D721Med (cell line): ENCODE measurements at places on chromosomes 7 and 10.

- no peak for DNase-seq
These were observed 147.7 kb upstream of the NPVF start for GRCh38 chr7:25375805-25376600.

- no peak for DNase-seq
These were observed 4.7 kb downstream of the LRWD1 start for GRCh38 chr7:102469351-102469971.

DNA sequence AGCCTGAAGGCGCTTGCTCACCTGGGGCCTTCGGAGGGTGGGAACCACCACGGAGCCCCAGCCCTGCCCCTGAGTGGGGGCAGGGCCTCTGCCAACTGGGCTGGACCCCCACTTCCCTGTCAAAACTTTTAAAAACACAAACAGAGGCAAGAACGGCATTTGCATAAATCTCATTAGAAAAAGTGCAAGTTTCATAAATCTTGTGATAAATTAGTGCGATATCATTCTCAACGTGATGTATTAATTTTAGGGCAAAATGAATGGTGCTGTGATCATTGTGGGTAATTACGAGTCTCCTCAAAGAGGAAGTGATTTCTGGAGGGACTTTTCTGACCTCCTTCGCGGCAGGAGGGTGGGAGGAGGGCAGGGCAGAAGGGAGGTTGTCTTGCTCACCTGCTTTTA is 98.3 kb downstream of the CDH23 start:
- no peak for DNase-seq

GRCh38 chr7:53947732-53948131 is 594.4 kb upstream of the VSTM2A start:
- no peak for DNase-seq

DNA sequence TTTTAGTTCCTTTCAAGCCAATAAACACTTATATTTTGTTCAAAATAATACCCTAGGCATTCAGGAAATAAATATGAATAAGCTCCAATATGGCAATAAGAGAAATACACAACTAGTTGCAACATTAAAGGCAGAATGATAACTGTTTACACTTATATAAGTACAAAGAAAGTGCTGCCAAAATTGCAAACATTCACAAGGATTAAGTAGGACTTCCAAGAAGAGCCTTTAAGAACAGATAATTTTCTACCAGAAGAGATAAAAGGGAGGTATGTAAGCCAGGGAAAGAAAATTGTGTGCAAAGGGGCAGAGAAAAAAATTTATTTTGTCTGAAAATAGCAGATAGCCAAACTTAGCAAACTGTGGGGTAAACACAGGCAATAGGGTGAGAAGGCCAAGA is 83.8 kb downstream of the CTNNA3 start:
- DNase-seq, result no peak

- no peak for DNase-seq
These were observed 183.7 kb downstream of the SORCS1 start for GRCh38 chr10:106980495-106981451.

GRCh38 chr7:127252778-127253280 is at the start of gene GRM8:
Gene GRM8 (minus strand): TSS chr7:127252941.
- no peak for DNase-seq

- no peak for DNase-seq
These were observed 120.1 kb upstream of the GNAI1 start for GRCh38 chr7:80014511-80014910.

DNA sequence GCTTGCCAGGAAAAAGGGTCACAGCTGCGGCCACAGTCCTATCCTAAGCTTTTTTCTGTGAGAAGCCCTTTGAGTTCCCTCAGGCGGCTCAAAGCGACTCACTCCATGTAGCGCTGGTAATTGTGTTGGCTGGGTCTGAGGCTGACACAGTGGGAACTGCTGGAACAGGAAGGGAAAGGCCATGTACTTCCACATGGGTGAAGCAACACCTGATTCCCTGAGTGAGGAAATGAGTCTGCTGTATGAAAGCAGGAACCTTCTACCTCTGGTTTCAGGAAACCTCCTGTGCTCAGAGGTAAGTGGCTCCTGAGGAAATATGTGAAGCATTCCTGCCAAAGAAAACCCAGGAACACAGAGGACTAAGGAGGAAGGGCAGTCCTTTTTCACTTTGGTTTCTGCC is 734.6 kb upstream of the SORCS1 start:
- DNase-seq, result no peak

GRCh38 chr10:125034675-125035074 is 92.8 kb downstream of the ZRANB1 start:
- DNase-seq, result no peak

DNA sequence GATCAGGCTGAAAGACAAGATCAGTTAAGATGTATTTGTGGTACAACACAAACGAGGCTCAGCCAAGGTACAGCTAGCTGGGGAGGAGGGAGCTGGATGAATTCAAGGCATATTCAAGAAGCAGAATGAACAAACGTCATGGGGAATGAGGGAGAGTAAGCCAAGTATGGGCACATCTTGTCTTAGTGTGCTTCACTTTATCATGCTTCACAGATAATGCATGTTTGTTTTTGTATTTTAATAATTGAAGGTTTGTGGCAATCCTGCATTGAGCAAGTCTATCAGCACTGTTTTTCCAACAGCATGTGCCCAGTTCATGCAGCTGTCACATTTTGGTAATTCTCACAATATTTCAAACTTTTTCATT is 135.4 kb downstream of the HIBADH start:
- no peak for DNase-seq

GRCh38 chr10:42961796-42962109 is 115.1 kb upstream of the RET start:
- DNase-seq, result no peak

- DNase-seq, result no peak
These were observed 22.1 kb downstream of the RAMP3 start for GRCh38 chr7:45179666-45180065.

DNA sequence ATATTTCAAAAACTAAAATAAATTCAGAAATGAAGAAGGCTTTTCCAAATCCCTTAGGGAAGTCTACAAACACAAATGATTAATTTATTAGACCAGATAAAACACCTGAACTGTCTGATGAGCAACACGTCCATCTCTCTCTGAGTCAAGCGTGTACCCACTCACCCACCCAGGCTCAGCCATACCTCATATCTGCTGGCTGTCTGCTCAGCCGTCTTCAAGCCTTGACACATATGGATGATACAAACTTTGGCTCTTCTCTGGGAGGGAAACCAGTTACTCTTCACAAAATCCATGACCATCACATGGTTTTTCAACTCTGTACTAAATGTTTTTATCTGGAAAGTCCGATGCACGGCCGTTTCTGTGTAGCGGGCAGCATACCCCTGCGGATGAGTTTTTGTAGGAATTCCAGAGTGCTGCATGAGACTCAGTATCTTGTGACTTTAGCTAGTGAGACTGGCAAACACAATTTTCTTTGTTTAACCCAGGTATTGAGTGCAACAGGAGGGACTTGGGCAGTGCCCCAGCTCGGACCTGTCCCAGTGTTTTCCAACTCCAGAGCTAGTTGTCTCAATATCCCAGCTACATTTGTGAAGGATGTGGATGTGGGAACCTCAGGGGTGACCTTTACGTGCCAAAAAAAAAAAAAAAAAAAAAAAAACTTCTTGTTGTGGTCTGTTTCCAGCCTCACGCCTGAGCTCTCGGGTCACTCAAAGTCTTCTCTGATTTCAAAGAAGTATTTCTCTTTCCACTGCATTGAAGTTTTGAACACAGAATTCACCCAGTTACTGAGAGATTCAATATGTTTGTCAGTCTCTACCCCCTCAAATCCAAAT is at the start of gene C10orf90:
Gene C10orf90, minus strand, starts transcription at position 638 of the 839 bp plus-strand sequence. Its CDS starts 213 bp downstream, at position 425.
- no peak for DNase-seq

DNA sequence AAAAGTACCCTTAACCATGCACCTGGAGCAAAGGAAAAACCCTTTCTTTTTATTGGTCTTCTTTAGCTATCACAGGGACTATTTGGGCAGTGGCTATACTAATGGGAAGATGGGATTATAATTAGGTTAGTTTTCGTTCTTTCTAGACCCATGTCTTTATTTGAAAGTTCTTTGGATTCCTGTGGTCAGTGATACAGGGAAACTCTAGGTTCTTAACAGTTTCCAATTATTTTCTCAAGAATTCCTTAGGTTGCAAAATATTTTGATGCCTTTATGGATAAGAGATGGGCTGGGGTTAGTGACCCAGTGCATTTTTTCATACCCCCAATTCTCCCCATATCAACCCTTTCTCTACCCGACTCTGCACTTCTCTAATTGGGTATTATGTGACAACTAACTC is 49.0 kb downstream of the ADD3 start:
- no peak for DNase-seq

DNA sequence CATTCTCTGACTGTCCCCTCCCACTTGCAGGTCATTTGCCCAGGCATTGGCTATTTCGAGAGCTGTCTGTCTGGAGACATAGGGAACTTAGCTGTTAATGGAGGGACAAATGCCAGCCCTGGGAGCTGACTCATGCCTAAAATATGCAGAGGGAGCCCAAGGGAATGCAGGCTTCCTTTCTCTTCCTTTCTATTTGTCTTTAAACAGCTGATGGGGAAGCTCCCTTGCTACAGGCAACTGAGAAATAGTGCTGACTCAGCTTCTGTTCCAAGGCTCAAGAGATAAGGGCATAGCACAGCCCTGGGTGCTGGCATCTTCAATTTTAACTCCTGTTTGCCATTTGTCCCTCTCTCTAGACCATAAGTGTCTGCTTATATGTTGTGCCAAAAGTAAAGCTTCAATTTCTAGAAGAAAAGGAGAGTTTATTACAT is 82.7 kb upstream of the C1GALT1 start:
- DNase-seq, result no peak

GRCh38 chr7:40546616-40547501 is 412.1 kb downstream of the SUGCT start:
- no peak for DNase-seq

GRCh38 chr10:26413375-26413774 is 24.8 kb upstream of the APBB1IP start:
- no peak for DNase-seq

DNA sequence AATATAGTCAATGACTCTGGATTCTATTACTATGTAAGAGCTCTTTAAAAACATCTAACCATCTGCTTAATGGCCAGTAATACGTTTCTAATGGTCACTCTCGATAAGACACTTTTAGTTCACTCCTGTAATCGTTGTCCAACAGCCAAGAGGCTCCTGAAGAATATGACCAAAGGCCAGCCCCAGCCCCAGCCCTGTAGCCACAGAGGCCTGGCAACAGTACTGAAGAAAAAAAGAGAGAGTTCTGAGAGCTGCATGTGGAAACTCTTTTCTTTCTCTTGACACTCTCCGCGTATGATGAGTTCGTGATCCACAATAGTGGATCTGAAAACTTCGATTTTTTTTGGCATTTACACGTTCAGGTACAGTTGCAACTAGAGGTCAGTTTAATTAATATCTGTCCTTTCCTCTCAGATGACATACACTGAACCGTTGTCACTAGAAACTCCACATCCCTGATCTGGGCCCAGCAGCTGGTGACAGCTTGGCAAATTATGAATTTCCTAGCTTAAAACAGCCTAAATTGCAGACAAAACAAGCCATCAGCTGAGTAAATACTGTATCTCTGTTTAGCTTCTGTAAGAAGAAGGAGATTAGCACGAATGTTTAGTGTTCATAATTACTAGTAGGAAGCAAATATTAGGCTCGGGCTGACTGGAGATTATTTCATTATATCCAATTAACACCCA is 456.7 kb downstream of the LRMDA start:
- no peak for DNase-seq

DNA sequence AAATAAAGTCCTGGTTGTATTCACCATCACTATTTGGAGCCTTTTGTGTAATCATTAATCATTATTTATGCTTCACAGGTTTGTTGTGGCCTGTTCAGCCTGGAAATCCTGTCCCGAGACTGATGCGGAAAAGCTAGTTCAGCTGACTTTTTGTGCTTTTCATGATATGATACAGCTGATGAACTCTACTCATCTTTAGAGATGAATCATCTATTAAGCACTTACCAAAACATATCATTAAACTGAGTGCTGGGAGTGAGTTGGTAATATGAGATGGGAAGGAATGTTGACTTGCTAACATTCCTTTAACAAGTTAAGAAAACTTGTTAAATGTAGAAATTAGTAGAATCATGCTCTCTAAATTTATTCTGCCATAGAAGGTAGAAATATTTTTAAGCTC is 53.0 kb downstream of the CROT start:
- DNase-seq, result no peak

DNA sequence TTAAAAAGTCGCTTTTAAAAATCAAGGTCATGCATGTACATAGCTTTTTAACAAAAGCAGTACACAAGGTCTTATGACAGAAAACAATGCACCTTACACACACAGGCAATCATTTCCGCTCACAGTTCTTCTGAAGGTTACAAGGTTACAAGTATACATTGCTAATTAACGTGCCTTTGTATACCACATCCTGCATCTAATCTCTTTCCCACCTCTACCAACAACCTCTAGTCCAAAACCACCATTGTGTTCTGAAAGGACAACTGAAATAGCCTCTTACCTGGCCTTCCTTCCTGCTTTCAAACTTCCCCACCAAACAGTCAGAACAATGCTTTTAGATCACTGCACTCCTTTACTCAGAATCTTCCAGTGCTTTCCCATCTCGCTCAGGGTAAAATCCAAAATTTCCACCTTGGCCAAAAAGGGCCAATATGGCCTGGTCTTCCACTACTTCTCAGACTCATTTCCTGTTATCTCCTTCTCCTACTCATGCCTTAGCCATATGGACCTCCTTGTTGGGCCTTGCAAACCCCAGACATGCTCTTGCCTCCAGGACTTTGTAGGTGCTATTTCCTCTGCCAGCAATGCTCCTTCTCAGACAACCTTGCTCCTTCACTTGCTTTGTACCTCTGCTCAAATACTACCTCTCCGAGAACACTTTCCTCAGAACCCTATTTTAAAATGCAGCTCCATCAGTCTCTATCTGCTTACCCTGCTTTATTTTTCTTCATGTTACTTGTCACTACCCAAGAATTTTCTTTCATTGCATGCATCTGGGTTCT is 205.4 kb downstream of the DNAJC1 start:
- no peak for DNase-seq

- DNase-seq, result no peak
These were observed at the start of gene BLNK for GRCh38 chr10:96271016-96271815. Gene BLNK (minus strand): TSS chr10:96271569. CDS start chr10:96271398, 171 bp downstream.

GRCh38 chr10:24363070-24363469 is 154.1 kb downstream of the KIAA1217 start:
- no peak for DNase-seq

DNA sequence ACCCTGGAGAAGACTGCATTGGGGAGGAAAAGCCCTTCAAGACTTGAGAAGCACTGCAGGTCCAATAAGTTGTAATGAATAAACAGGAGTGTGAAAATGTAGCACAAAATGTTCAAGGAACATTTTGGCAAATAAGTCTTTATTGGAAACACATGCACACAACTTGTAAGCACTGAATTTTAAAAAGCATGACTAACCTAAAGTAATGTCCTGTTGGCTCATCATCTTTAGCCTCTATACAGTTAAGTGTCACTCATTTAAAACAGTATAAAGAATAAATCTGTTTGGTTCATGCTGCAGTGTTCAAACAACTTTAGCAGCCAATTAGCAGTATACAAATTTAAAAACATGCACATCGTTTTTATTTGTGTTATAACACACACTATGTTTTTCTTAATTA is 108.6 kb downstream of the CDK6 start:
- DNase-seq, result no peak

DNA sequence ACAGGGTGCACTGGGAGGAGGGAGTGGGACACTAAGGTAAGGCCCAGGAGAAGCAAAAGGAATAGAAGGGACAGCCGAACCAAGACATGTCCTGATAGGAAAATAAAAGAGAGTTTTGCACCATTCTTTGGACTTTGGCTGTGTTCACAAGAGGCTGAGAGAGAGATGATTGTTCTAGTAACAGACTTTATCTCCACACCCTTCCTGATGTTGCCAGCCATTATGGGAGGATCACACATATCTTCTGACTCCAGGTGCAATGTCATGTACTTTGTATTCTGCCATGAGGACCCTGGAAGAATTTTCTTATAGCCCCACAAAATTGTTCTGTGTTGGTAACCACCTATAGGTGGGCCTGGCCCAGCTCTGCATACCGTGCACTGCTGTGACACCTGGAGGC is 11.4 kb downstream of the LSMEM1 start:
- DNase-seq, result no peak
